ENCODE measurements at places on chromosomes 7 and 10. TPM values are rescaled to one million over a fixed set of nuclear protein-coding genes. Genes with fewer than 3 reads are reported as not detected.

The FUOM gene
- total RNA-seq, result 45.3 TPM

The CCSER2 gene
- 43.9 TPM for total RNA-seq

The GNAT3 gene
- total RNA-seq, result not detected

The FAM13C gene
- 36.9 TPM for total RNA-seq

The MALSU1 gene
- 51.8 TPM for total RNA-seq

The TET1 gene
- 10.7 TPM for total RNA-seq

The EPHA1 gene
- 3.6 TPM for total RNA-seq

The VGF gene
- total RNA-seq, result not detected

The ABCB1 gene
- 22.9 TPM for total RNA-seq
